AG09309 (cell line): ENCODE measurements at places on chromosomes 3 and 15.

DNA sequence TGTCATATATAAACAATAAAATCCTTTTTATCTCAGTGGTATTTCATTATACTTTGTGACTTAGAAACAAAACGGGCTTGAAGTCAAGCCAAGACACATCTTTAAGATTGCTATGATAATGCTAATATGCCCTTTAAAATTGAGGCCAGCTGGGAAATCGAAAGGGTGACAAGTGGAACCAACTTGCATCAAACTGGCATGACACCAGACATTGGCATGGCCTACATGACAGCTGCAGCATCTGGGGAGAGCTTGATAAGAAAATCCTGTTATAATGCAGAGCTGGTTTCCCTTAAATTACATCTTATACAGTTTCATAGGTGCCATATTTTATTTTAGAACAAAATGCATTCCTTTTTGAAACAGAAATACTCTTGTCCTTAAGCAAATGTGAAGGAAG, 325.2 kb downstream of the ZBBX start:
- DNase-seq, result no peak

GRCh38 chr15:98597666-98598065, 50.7 kb upstream of the IGF1R start:
- DNase-seq, result no peak

DNA sequence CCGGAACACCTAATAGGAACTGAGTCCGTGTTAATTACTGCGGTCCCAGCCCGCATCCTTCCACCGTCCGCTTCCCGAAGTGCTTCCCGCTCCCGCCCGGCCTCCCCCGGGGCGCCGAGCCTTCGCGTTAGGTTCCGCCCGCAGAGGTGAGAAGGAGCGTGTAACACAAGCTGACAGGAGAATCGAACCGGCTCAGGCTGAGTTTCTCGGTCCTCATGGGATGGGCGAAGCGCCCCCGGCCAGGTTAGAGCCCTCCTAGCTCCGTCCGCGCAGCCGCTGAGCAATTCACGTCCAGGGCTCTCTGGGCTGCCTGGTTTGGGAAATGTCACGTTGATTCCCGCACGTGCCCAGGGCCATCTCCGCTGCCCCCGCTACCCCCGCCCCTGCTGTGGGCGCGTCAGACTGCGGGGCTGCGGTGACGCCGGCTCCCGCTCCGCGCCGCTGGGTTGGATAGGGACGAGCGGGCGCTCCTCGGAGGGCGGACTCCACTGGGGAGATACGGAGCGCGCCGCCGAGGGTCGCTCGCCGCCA, 954 bp downstream of the CLDN11 start:
- DNase-seq, result no peak

DNA sequence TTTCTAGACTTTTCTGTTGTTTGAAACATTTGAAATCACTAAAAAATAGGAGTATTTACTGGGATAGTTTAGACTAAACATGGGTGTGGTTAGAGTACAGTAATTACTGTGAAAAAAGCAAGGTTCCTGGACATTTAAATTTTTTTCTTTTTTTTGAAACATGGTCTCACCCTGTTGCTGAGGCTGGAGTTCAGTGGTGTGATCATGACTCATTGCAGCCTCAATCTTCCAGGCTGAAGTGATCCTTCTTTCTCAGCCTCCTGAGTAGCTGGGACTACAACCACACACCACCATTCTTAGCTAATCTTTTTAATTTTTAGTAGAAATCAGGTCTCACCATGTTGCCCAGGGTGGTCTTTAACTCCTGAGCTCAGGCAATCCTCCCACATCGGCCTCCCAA, 20.4 kb upstream of the CELF6 start:
- no peak for DNase-seq

DNA sequence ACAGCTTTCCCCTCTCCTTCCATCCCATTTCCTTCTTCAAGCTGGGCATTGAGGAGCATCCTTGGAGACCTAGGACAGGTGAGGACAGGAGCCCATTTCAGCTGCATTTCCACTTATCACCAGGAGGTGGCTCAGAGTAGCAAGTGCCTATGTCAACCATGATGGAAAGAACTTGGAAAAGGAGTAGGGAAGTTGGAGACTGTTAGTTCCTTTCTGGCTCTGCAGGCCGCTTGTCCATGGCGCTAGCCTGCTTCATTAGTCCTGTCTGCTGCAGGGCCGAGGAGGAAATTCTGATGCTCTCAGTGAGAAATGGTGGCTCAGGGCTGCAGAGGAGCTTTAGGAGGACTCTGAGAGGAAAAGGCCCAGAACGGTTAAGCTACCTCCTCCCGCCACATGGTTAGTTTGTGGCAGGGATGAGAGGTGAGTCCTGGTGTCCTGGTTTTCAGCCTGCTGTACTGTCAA, 7.0 kb upstream of the CD276 start:
- DNase-seq, result no peak

GRCh38 chr15:33211176-33211808, 16.8 kb upstream of the FMN1 start:
- no peak for DNase-seq
